ENCODE measurements at places on chromosomes 6 and 20.

- no peak for DNase-seq
Observed at GRCh38 chr6:169141671-169142537, 111.7 kb downstream of the THBS2 start.

DNA sequence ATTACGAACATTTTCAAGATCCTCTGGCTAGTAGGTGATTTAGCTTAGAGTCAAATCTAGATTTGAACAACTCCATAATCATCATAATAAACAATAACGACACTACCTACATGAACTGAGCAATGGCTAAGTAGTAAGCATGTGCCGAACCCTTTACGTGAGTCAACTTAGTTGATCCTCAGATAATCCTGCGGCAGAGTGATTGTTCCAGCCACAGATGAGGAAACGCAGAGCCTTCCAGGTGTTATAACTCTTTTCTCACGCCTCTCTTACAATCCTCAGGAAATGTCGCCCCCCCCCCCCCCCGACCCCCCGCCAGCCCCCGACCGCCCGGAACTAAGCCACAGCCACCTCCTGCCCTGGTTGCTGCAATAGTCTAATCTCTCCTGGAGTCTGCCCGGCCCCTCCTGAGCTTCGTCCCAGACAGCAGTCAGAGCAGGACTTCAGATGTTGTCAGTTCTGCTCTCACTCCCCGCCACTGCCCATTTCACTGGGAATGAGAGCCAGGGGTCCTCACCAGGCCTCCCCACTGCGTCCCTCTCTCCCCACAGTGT lies 141.5 kb upstream of the AGPAT4 start:
- DNase-seq: no peak

DNA sequence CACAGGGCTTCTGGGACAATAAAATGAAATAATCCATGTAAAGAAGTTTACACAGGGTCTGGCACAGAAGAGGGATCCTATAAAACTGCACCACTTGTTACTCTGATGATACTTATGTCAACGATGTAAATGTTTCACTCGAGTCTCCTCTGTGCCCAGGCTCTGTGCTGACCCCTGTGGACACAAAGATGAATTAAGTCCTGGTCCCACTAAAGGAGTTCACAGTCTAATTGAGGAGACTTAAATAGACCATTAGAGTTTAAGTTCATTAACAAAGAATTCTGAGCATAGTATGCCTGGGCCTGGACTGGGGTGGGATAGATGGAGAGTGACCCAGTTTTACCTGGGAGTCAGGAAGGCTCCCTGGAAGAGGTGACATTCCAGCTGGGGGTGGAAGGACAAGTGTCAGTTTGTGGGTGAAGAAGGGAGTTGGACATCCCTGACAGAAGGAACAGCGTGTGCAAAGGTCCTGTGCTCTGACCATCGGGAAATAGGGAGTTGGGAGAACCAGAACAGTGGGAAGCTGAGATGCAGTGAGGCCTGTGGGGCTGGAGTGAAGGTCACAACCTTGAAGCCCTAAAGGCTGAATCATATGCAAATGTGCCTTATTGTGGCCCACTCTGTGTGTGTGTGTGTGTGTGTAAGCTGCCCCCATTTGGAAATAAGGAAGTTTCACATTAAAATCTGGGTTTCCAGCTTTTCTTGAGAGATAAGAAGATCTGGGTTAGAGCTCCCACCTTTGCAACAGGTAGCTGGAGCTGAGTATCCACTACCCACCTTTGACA lies 1.1 kb downstream of the OCSTAMP start:
- no peak for DNase-seq

DNA sequence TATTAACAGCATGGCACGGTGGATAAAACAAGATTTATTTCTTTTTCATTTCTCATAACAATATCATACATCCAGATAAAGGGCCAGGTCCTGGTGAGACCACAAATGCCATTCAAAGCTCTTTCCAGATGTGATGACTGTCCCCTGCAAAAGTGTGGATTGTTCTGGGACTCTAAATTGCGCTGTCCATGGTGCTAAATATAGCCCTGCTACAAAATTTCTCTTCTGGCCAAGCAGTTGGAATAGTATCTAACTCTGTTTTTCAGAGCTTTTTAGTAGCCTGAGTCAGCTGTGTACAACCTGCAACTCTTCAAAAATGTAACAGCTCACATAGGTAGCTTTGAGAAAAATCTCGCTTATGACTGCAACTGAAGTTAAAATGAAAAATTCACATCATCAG lies 115.8 kb downstream of the MANEA start:
- no peak for DNase-seq

GRCh38 chr6:67916399-67916798 lies 718.7 kb upstream of the ADGRB3 start:
- DNase-seq: no peak

GRCh38 chr6:138346302-138347195 lies 31.2 kb upstream of the SMIM28 start:
- DNase-seq: no peak

DNA sequence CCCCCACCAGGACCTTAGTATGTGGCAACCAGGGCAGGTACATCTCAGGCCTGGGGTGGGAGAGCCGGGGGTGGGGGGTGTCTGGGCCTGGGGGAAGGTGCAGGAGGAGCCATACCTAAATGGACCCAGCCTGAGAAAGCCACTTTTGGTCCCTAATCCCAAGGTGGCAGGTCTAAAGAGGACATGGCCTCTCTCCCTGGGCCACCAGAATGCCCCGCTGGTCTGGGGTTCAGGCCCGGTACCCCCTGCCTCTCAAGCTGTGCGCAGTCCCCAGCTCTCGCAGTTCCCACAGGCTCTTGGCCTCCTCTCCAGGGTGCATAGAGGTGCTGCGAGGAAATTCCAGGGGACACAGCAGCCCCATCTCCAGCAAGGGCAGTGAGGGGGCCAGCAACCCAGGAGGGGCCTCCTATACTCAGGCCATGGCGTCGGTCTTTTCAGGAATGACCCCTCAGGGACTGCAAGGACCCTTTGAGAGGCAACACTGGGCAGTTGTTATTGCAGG lies 1.1 kb upstream of the AVP start:
- DNase-seq: no peak

GRCh38 chr20:37395921-37396415 lies 50.0 kb downstream of the SRC start:
- DNase-seq: no peak

GRCh38 chr20:40880063-40880728 lies 148.4 kb upstream of the TOP1 start:
- no peak for DNase-seq

- no peak for DNase-seq
Observed at GRCh38 chr20:20212675-20213096, 155.2 kb upstream of the INSM1 start.

DNA sequence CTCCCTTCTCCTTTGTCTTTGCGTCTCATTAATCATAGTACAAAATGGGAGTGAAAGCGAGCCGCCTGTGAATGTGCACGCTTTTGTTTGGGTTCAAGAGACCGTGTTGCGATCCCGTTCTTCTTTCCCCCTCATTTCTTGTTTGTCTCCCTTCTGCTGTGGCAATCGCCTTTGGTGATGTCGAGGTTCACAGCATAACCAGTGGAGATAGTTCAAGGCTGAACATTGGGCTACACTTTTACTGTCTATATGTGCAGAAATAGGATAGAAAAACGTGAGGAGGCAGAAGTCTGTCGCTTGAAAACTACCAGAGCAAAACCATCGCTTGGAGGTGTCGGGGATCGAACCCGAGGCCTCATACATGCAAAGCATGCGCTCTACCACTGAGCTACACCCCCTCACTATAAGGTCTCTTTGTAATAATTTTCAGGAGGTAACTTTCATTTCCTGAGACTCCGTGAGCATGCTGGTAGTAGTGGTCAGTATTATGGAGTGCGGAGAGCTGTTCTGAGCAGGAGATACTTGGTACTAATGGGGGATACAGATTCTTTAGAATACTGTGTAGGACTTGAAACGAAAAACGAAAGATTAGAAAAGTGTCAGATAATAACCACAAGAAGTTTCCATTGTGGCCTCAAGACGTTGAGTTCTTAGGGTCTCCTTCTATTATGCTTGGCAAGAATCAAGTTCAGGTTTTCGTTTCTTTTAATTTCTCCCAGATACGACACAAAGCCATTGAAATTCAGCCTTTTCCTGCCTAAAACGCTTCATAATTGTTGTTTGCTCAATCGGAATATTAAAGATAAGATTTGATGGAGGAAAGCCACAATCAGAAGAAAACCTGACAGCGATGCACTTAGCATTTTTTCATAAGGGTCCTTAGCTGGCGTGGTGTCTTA lies 106.6 kb downstream of the TRIM27 start:
- no peak for DNase-seq

DNA sequence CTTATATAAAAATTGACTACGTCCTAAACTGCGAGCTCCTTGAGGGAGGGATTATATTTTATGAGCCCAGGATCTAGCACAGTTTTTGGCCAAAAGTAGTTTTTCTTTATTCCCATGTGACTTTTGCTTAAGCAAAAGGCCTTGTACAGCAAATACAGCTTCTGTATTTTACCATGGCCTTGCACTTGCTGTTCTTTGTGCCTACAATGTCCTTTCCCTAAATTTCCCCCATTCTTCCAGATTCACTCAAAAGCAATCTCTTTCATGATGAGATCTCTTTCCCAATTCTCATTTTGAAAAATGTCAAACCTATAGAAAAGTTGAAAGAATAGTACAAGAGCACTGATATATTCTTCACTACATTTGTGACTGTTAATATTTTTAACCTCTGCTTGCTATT lies 4.8 kb upstream of the IGF2R start:
- no peak for DNase-seq

DNA sequence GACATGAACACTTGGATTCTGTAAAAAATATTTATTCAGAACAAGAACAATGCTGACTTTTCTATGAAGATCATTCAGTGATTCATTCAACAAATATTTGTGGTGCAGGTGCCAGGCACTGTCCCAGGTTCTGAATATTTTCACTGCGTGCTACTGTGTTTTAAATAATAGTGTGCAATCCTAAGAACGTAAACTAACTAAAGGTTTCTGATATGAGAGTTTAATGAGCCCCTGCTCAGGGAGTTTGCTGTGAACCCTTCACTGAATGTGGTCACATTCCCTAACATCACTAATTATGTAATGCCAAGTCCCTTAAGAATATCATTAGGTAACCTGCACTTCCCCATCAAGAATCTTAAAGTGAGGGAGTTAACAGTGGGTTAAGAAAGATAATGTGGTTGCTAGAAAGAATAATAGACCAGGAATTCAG lies 1.7 kb upstream of the TMEM170B start:
- DNase-seq: no peak

DNA sequence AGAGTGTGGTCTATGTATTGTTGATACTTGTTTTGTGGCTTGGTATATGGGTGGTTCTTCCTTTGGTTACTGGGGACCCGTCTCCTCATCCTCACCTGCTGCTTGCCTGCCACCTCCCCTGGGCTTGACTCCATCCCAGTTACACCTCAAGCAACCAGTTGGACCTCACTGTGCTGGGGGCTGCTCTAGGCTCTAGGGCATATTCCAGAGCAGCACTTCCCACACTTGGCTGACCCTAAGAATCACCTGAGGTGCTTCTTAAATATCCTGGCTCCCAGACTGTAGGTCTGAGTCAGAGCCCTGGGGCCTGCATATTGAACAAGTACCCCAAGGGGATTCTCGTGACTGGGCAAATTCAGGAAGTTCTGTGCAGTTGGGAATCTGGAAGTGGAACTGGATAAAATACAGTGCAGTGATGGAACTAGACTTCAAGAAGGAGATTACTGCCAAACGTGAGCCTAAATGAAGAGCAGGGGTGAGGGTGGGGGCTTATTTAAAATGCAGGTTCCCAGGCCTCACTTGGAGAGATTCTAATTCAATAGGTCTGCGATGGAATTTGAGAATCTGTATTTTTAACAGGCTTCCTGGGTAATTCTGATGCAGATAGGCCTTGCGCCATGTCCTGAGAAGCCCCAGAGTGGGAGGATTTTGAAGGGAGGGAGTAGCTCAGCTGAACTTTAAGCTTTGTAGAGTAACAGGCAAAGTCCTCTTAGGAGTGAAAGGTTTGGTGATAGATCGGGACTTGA lies 7.6 kb downstream of the SPATS1 start:
- DNase-seq: no peak

- no peak for DNase-seq
Observed at GRCh38 chr6:7258231-7258763, 54.7 kb downstream of the SSR1 start.

DNA sequence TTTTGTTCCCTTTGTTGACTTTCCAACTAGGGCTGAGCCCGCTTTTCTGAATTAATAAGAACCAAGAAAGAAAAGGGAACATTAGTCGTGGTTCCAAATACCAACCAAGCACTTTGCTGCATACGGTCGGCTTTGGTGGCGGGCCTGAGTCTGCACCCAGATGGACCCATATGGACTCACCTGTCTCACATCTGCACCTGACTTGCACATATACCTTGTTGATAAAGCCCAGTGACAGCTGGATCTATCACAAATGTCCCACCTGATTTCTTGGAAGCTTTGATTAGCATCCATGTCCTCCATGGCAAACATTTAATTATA lies 39.0 kb downstream of the TPD52L1 start:
- DNase-seq: no peak

GRCh38 chr6:164101859-164102258 lies 687.3 kb downstream of the QKI start:
- no peak for DNase-seq

DNA sequence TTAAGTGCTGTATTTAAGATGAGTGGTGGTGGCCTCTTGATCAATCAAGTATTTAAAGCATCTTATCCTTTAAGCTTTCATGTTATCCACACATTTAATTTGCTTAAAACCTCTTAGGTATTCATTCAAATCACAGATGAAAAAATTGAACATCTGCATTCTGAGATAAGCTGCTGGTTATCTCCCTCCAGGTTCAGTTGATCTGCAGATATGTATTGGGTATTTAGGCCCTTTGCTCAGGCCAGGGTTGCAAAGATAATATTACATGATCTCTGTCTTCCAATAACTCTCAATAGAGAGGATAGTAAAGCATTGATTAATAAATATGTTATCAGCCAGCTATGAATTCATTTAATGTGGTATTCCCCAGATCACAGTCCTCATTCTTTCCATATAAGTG lies 45.9 kb downstream of the RPS12 start:
- no peak for DNase-seq

DNA sequence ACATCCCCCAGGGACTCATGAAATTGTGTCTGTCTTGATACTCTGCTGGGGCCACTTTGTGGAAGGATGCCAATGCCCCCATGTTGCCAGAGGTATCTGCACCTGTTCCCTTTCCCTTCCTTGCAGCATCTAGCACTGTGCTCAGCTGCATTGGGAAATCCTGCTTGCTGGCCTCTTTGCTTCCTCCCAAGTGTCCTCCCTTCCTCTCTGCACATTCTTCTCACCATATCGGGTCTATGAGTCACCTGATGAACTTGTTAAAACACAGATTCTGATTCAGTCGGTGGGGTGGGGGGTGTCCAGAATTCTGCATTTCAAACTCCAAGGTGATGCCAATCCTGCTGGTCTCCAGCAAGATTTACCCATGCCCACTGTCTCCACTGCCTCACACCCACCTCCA lies 467.8 kb downstream of the PTPRT start:
- no peak for DNase-seq

GRCh38 chr20:24665196-24665595 lies 195.8 kb downstream of the SYNDIG1 start:
- DNase-seq: no peak

- no peak for DNase-seq
Observed at GRCh38 chr20:36988494-36988966, 37.0 kb upstream of the SAMHD1 start.
